ENCODE measurements at places on chromosomes 11 and 22.

DNA sequence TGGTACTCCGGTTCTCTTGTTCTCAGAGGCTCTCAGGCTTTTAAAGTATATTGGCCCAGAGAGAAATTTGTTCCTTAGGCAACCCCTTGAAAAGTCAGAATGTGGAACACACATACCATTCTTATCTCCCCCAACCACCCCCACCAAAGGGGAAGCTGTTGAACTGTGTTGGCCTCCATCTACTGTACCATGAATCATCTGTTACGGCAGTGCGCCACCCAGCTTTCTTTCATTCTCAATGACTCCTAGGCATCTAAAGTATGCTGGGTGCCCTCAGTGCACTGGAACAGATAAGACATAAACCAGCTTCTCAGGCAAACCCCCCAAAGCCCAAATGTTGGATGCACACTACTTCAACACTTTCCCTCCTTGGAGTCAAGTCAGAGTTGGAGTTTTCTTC lies 696.2 kb upstream of the TENM4 start:
- DNase-seq: no peak

DNA sequence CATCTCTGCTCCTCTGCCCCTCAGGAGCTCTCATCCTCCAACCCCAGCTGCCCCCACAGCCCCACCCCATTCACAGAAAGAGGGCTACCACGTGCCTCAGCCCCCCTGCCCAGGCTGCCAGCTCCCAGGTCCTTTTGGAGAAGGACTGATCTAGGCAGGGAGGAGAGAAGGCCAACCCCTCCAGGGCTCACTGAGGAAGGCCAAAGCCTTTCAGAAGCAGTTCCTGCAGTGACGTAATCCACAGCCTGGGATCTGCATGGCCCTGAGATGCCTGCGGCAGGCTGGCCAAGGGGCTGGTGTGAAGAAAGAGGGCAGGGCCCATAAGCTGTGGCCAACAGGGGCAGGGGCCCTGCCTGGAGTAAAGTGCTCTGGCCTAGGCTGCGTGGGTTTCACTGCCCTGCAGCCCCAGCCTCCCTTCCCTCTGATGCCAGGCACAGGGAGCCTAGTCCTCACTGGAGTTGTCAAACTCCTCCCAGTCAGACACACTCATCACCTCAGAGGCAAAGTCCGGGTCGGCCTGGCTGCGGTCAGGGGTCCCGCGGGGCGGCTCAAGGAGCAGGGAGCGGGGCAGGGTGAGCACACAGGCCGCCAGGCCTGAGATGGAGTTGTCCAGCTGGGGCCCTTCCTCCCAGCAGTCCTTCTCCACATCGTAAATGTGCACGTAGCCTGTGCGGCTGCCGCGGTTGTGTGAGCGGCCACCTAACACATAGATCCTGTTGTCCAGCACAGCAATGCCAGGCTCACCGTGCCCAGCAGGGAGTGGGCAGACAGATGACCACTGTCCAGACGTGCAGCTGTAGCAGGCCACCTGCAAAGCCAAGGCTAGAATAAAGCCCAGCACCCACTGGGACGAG lies 4.2 kb upstream of the SCARF2 start:
- no peak for DNase-seq

DNA sequence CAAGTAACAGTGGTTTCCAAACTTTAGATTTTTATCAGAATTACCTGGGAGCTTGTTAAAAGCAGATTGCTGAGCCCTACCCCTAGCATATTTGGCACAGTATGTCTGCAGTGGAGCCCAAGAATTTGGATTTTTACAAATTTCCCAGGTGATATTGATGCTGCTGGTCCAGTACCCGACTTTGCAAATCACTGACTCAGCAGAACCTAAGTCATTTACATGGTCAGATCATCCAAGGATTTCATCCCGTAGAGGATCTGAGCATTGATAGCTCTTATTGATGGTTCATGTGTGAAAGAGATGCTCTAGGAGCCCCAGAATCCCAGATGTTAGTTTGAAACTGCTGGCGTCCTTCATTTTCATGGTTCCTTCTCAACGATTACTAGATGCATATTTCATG lies 6.0 kb downstream of the C11orf97 start:
- DNase-seq: no peak

DNA sequence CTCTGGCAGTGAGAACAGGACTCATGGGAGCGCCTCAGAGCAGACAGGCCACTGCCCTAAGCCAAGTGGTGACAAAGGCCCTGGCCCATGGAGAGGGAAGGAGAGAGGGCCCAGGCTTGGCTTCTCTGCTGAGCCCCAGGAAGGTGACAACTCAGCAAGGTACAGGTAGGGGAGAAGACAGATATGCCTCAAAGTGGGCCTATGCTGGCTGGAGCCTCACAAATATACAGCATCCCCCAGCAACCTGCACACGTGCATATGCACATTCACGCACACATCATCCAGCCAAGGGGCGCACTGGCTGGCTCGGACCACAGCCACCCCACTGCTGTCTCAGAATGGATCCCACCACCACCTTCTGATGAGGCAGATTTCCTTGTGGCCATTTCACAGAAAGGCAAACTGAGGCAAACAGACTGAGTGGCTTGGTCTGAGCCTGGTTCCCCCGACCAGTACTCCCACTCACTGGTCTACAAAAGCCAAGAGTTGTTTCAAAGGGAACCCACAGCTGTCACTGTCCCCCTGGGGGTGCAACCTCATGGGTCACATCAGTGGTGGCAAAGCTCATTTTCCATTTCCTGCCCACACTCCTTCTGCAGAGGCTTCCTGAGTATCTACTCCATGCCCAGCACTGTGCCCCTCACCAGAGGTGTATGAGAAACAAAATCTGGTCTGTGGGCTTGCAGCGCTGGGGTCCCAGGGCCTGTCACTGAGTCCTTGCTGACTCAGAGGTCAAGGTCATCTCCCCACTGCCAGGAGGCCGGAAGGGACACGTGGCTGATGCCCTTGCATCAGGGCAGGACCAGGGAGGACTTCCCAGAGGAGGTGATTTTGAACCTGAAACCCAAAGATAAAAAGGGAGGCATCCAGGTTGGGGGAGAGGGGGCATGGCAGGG lies 67.3 kb upstream of the PRR5 start:
- DNase-seq: no peak

- DNase-seq: no peak
Observed at GRCh38 chr11:32400670-32401369, 34.5 kb downstream of the WT1 start.

DNA sequence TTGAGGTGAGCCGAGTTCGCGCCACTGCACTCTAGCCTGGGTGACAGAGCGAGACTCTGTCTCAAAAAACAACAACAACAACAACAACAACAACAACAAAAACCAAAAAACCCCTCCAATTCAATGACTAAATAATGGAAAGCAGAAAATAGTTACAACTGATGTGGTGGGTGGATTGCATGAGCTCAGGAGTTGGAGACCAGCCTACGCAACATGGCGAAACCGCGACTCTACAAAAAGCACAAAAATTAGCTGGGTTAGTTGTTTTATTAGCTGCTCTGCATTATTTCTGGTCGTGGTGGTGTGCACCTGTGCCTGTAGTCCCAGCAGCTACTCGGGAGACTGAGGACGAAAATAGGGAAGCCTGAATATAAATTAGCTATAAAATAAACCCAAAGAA lies 2.6 kb upstream of the PATL1 start:
- DNase-seq: no peak

DNA sequence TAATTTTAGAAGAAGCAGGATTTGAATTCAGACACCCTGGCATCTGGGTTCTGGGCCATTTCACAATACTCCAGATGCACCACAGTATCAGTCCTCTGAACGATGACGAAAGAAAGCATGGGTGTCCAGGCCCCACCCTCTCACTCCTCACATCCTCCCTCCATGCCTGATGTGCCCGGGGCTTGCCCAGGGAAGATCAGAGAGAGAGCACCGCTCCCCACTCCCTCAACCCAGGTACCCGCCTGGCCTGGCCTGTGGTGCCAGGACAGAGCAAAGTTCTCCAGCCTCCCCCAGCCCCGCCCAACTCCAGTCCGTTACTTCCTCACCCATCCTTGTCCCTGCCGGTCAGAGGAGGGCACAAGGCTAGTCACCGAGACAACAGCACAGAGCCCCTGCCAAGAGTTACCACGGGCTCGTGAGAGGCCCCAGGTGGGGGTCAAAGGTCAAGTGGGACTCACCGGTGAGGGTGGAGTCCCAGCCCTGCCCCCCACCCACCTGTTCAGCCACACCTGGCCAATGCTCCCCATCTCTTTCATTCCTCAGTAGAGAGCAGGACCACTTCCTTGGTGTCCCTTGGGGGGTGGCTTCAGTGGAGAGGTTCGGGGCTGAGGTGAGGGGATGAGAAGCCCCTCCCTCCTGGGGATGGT lies 8.1 kb downstream of the BCL9L start:
- no peak for DNase-seq
